ENCODE measurements at places on chromosomes 5 and 9. TPM values are rescaled to one million over a fixed set of nuclear protein-coding genes. Genes with fewer than 3 reads are reported as not detected.

The C9 gene
- total RNA-seq = not detected

- no peak for DNase-seq
These were observed 88.3 kb downstream of the NNT start for GRCh38 chr5:43691275-43691674.

DNA sequence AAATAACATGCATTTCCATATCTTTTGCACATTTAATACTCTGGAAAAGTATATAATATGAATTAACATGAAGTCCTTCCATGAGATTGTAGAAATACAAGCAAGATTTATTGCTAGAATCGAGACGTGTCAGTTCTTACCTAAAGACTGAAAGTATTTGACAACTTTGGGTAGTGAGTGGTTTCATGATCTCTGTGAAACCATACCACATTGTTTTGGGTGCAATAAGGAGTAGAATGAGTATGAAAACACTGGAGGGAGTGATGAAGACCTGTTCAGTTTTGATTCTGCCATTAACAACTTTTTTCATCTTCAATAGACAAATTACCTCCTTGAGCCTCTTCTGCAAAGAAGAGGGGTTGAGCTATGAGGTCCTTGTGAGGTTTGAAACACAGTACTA lies 133.7 kb downstream of the NUDT12 start:
- DNase-seq = no peak

DNA sequence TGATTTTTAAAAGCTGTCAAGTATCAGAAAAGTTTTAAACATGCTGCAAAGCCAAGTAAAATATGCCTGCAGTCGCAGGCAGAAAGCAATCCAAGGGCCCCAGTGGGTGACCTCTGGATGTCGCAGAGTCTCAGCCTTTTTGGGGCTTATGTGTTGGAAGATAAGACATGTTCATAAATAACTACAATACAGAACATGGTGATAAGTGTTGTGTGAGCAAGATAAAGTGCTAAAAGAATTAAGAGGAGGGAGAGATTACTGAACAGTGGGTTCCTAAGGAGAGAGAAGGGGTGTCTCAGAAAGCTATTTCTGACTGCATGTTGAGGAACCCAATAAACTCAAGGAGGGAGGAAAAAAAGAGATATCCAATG lies 78.9 kb upstream of the ADRB2 start:
- no peak for DNase-seq

DNA sequence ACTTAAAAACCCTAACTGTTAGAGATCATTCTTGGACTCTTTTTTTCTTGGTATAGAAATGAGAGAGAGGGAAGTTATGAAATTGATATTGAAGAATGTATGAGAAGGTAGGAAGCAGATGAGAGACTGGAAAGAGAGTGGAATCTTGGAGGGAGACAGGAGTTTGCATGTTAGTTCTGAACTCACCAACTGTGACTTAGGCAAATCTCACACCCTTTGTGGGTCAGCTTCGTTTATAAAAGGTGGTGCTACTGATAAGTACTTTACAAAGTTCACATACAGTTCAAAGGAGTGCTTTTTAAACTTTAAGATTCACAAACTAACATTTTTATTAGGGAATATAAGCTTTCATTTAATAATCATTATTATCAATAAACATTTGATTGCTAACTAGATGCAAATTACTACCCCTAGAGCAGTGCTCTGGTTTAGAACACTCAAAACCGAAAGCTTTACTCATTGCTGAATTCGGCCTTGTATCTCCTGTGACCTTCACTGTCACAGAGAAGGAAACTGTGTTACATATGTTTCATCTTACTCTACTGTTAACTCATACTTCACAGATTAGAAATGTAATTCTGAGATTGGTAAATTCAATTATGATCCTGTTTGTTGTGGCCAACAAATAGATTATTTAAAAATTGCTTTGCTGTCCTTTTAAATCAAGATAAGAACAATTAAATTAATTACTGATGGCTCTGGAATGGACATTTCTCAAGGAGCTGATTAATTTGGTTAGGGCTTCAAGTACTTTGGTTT lies 143.2 kb downstream of the RMI1 start:
- DNase-seq = no peak
